ENCODE measurements at places on chromosomes 6 and 20.

DNA sequence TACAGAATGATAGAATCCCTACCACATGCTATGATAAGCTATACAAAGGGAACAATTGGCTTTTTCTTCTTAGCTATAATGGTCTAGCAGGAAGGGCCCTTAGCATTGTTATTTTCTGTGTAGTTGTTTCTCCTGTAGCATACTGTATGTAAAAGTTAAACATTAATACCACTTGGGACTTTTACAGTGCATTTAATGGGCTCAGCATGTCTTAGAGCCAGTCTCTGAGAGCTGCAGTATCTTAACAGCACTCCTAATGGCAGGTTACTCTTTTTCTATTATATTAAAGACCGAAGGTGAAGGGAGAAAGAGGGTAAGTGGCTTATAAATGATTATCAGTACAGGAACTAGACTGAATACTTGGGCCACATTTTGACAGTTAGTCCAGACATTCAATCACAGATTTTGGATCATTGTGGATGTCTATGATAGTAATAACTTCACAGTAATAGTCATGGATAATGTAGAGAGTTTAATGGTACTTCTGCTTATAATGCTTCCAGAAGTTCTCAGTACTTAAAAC, 290.7 kb downstream of the PHF3 start:
- no peak for DNase-seq

DNA sequence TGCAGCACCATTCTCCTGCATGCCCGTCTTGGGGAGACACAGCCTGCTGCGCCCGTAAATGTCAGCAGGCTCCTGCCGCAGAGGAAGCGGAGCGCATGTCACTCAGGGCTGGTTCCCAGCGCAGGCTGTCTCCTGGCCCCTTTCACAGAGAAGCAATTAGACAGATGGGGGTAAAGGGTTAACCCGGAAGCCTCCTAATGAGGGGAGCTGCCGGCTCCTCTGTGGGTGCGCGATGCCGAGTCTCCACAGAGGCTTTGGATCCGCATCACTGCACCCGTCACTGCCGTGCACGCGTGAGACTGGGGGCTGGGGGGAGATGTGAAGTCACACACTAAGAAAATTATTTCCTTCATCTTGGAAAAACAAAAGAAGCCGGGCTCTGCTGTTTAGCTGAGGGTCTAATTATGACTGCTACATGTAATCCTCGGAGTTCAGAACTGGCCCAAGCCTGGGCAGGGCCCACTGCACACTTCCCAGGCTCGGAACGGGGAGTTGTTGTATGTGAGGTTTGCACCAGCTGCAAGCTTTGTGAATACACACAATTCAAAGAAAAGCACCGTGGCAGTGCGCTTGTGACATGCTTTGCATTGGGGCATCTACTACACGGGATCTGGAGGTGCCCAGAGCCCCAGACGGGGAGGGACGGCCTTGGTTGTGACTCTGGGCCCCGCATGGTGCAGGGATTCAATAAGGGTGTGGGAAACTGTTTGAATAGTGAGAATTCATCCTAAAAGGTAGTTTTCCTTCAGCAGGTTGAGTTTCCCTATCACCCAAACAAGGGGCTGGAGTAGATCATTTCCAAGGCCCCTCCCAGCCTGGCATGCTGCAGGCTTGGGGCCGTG, 331.6 kb downstream of the TAF4 start:
- no peak for DNase-seq

GRCh38 chr20:40638414-40638813, 50.6 kb downstream of the MAFB start:
- no peak for DNase-seq

- no peak for DNase-seq
These were observed 125.3 kb upstream of the NOX3 start for GRCh38 chr6:155580904-155581303.

GRCh38 chr6:156912431-156912830, 135.3 kb downstream of the ARID1B start:
- no peak for DNase-seq

GRCh38 chr6:159789377-159790148, at the start of gene TCP1:
TSS of gene TCP1 (minus strand) at chr6:159789602. CDS start at chr6:159789468, 134 bp downstream.
- DNase-seq, result peak; percentile 99

- DNase-seq, result no peak
These were observed 36.1 kb downstream of the FGD2 start for GRCh38 chr6:37041521-37041920.

DNA sequence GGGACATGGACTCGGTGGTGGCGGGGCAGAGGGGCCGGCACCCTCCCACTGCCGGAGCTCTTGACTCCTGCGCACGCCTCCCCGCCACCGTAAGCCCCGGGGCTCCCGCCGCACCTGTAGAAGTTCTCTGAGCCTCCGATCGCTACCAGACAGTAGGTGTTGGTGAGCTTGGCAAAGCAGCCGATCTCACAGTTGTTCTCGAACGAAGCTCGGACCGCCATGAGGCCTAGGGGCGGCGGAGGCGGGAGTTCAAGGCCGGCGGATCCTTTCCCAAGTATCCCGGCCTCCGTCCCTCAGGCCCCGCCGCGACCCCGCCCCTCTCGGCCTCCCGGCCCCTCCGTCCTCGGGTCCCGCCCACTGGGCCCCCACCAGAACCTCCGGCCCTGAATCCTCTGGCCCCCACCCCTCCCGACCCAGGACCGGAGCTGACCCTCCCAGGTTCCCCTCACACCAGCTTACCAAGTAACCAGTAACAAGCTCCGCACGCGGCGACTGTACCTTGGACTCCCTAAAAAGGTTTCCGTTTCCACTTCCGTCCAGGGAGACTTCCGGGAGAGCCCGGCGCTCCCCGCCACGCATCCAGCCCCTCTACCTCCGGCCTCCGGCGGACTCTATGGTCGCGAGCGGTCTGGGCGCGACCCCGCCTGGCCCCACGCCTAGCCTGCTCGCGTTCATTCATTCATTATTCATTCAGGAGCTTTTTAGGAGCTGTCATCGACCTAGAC, at the start of gene EIF6:
TSS of gene EIF6 (minus strand) at position 506 of the 725 bp plus-strand sequence. CDS start at position 221, 285 bp downstream.
- DNase-seq, result peak; percentile 51

GRCh38 chr6:43016176-43016942, 2.3 kb downstream of the KLHDC3 start:
- DNase-seq, result no peak

GRCh38 chr20:42281801-42282200, 663.6 kb upstream of the CHD6 start:
- DNase-seq, result no peak

GRCh38 chr6:157443066-157443800, 62.2 kb downstream of the ZDHHC14 start:
- DNase-seq, result no peak

DNA sequence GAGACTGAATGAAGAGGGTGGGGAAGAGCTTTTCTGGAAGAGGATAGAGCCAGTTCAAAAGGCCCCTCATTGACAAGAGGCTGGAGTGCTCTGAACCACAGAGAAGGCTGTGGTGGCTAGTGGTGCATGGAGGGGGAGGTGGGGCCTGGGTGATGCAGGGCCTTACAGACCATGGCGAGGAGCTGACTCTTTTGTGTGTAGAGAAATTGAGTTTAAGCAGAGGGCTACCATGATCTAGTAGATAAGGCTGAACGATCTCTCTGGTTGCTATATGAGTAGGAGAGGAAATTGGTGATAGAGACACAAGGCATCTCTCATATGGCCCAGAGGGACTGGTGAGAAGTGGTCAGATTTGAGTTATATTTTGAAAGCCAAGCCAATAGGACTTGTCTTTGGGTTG, 137.6 kb downstream of the UST start:
- no peak for DNase-seq

DNA sequence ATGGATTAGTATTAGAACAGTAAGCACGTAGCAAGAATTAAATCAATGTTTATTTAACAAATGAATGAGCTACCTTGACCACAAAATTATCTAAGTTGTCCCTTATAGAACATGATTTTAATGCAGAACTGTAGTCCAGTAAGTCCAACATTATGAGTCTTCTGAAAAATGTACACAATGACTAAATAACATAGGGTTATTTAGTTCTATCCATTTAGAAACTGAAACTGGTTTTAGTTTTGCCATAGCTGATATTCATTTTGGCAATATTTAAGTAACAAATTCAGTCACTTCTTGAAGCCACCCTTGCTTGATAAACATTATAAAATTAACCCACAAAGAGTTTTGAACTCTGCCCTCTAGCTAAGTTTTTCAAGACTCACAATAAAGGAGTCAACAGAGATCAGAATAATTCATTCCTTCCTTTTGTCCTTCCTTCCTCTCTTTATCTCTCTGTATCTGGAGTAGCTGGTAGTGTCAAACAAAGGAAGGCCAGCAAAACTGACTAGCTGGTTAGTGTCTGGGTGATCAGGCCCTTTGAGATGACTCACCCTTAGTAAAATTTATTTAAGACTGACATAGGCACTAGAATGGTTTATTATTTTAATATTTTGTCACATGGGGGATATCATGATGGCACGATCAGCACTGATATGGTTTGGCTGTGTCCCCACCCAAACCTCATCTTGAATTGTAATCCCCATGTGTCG, 115.1 kb downstream of the BTBD9 start:
- no peak for DNase-seq

- DNase-seq, result no peak
These were observed 146.5 kb upstream of the ZNF217 start for GRCh38 chr20:53739799-53740785.

DNA sequence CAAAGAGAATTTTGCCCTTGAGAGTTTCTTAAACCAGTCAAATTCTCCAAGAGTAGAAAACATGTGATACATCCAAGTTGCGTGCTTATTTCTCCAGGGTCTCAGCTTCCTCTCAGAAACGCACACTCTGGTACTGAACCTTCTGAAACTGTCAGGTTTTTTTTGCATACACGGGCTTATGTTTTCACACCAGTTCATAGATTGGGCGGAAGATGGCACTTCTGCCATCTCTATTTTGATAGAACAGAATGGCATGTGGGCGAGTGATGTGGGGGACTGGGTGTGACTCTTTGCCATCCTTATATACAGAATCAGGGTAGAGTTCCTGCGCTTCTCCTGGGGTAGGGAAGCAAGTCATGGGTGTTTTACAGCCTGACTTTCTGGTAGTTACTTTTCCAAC, 56.4 kb downstream of the ADTRP start:
- no peak for DNase-seq

DNA sequence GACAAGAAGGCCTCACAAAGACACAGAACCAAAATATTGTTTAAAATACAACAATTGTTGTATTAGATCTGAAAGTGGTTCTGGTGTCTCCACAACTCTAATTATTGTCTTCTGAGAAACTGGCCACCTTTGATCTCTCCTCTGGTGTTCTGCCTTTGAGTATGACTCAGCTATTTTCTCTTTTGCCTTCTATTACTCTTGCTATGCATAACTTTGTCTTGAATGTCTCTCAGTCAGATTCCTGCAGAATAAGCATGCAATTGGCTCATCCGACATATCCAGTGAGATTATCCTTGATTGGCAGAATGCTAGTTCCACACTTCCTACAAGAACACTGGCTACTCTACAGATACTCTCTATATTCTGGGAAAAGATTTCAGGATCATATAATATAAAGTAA, 14.3 kb upstream of the EPM2A start:
- DNase-seq, result no peak

- DNase-seq, result no peak
These were observed 55.3 kb upstream of the POPDC3 start for GRCh38 chr6:105235155-105235554.

- no peak for DNase-seq
These were observed 17.1 kb downstream of the XKR7 start for GRCh38 chr20:31984981-31985471.

GRCh38 chr6:30884521-30885480, 482 bp downstream of the DDR1 start:
- DNase-seq, result no peak

- no peak for DNase-seq
These were observed 69.6 kb downstream of the HFE start for GRCh38 chr6:26156850-26157250.

DNA sequence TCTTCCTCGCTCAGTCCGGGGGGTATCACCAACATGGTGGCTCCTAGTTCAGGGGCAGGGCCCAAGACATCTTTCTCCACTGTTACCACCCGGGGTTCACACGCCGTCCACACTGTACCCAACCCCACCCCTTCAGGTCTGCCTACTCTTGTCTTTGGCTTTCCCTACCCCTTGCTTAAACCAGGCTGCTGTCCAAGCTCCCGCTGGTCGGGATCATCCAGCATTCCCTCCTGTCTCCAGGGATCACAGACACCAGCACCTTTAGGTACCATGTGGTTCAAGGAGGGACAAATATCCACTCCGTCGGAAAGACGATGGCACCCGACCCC, 395 bp downstream of the NELFE start:
- no peak for DNase-seq

DNA sequence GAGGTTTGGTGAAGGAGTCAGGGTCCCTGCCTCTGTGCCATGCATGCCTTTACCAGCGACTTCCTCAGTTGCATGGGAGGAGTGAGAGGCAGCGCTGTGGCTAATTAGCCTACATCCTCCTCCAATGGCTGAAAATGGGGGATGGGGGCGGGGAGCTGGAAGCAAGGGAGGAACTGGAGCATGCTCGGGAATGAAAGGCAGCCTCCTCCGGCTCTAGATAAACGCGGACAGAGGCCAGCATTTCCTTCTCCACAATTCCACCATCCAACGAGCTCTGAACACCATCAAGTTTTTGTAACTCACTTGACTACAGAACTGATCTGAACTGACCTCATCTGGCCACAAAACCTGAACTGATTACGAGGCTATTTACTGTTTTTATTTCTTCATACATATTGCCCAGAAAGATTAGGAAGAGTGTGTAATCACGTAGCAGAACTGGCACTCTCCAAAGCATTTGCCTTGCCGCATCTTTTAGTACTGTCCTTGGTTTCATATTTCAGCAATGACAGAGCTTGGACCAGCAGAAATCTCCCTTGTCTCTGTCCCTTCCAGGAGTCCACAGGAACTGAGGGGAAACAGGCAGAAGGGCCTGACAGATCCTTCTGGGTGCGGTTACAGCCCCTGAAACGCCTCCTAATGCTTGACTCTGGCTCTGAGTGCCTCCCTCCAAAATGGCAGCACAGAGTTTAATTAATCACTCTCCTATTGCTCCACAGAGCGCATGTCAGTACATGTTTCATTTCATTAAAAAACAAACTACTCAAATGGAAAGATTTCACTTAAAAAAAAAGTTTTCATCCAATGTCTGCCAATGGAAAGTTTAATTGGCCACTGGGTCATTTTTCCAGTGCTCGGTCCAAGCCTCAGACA, 58.2 kb upstream of the TRAF3IP2 start:
- no peak for DNase-seq

GRCh38 chr6:137224799-137225198, 5.6 kb upstream of the IFNGR1 start:
- no peak for DNase-seq

GRCh38 chr6:128727500-128727899, 155.4 kb upstream of the LAMA2 start:
- no peak for DNase-seq

GRCh38 chr6:150198532-150198931, 55.7 kb downstream of the PPP1R14C start:
- DNase-seq, result no peak

DNA sequence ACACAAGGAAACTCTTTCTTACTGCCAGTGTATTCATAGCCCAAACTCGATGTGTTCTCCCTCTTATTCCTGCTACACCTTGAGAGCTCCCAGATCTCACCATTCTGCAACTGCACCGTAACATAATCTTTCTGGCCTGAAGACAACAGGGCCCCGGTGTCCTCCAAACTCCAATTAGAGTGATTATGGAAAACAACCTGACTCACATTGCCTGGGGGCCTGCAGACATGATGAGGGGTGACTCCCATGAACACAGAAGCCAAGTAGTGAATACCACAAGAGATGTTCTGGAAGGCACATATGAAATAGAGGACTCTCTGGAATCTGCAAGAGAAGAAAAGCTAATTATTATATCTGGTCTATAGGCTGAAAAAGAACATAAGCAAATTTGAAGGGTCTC, 19.7 kb downstream of the SLC22A16 start:
- DNase-seq, result no peak

GRCh38 chr6:41704656-41705310, 30.6 kb downstream of the TFEB start:
- no peak for DNase-seq
